IMR-90 (cell line): ENCODE measurements at places on chromosomes 12 and 14. TPM values are rescaled to one million over a fixed set of nuclear protein-coding genes. Genes with fewer than 3 reads are reported as not detected.

DNA sequence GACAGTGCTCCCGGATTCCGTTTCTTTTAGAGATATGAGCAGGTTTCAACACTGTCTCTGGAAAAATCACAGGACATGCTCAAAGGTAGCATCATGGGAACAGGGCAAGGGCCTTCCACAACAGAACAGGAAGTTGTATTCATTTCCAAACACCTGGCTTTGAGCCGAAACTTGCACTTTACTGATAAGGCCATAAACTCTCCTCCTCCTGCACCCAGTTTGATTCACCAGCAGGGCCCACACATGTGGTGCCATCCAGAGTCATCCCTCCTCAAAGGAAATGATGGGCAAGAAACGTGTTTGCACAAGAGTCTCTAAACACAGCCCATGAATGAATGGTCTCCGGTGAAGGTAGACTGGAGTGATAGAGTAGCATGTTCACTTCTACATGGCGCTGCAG is 268.4 kb upstream of the FKBP4 start:
- no peak for DNase-seq

DNA sequence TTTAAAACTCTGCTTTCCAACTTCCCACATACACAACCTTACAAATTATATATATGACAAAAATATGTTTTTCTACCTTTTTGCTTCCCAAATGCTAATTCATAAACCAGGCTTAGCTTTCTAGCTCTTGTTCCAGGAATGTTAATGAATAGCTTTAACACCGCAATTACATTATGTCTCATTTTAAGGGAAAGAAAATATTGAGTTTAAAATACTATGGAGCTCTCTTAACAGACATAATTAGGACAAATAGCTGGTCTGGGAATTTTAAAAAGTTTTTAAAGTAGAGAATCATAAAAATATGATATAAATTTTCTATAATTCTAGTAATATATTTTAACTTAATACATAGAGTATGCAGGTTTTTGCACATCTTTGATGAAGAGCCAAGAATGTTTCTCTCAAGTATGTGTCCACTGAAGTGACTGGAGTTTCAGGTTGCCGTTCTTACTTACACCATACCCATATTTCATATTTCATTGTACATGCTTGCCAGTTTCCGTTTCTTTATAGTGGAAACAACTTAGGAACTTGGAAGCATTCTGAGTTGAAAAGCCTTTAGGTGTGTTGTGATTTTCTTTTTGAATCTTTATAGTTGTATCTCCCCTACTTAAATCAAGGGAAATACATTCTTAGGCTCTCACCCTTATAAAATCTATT is 90.6 kb upstream of the SLCO1C1 start:
- DNase-seq = no peak

Gene L2HGDH
- 3.8 and 5.0 TPM in 2 replicates for total RNA-seq

Gene GPHN
- total RNA-seq = 7.2 and 8.1 TPM in 2 replicates

Gene JDP2
- 35.7 and 38.9 TPM in 2 replicates for total RNA-seq
